ENCODE measurements at places on chromosomes 6 and 20.

DNA sequence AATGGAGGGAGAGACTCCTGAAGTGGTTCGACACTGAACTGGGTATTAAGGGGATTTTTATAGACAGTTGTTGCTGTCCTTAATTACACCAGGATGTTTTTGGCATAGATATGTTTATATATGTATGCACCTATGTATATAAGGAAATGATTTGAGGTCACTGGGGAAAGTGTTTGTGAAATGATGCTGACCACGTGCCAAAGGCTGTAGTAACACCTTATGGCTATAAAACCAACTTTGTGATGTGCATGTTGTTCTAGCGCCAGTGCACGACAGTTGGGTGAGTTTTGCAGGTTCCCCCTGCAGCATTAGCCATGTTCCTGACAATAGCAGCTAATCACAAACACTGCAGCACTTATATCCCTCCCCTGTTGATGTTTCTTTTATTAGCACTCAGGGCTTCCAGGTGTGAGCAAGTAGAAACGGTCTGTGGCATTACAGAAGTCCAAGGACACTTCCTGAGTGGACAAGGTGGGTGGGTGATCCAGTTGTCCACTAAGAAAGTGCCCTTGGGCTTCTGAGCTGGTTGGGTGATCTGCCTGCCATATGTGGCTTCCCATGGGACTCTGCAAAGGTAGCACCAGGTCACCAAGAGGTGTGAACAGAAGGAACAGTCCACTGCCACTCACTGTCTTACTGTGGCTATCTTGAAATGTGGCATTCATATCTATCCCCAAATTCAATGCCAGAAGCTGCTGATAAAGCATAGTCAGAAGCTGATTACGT, 63.0 kb upstream of the RBM24 start:
- DNase-seq: no peak

- no peak for DNase-seq
Measured at GRCh38 chr6:150915880-150916265, 50.4 kb downstream of the MTHFD1L start.

- DNase-seq: no peak
Measured at GRCh38 chr6:76684875-76685274, 612.4 kb upstream of the IMPG1 start.

GRCh38 chr6:20333721-20334269, 67.9 kb upstream of the E2F3 start:
- no peak for DNase-seq

DNA sequence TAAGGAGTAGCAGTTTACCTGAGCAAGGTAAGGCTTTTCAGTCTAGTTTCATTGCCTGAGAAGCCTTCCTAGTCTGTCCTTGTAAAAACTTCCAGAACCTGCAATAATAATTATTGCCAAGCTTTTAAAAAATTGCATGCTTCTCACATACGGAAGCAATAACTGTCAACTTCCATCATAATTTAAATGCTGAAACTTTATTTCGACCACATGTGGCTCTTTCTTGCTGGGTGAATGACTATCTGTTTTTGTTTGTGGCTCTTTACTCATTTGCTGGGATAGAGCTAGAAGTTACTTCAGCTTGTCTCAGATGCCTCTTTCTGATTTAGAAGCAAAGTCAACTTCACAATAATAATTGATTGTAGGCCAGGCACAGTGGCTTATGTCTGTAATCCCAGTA, 95.9 kb upstream of the COL21A1 start:
- DNase-seq: no peak

- DNase-seq: no peak
Measured at GRCh38 chr6:158509465-158509864, 50.4 kb upstream of the TMEM181 start.

DNA sequence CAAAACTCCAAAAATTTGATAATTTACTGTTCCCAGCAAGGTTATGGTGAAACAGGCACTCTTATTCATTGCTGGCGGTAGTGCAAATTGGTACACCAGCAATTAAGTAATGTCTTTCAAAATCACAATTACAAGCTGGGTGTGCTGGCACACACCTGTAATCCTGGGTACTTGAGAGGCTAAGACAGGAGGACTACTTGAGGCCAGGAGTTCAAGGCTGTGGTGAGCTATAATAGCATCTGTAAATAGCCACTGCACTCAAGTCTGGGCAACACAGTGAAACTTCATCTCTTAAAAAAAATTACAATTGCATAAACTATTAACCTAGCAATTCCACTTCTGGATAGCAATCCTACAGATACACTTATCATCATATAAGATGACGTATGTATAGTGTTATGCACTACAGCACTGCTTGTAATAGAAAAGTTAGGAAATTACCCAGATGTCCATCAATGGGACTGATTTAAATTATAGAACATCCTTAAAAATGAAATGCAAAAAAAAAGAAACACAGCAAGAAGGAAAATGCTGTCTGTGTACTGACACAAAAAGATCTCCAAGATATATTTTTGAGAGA, 31.4 kb downstream of the NCOA6 start:
- no peak for DNase-seq

GRCh38 chr6:146891615-146892265, 293.0 kb downstream of the ADGB start:
- DNase-seq: no peak

DNA sequence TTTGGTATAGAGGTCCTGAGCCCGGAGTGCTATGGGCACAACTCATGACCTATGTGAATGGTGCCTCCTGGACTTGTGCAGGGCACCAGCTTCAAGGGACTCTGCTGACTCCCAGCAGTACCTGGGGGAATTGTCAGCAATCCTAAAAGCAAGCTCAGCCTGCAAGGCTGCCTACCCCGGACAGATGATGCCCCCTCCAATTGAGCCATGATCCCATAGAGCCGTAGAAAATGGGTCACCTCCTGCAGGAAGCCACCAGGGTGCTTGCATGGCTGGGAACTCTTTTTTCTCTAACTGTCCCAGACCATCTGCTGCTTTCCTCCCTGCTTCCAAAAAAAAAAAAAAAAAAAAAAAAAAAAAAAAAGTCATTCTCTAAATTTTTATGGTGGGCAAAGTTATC, 12.9 kb upstream of the PRND start:
- DNase-seq: no peak

DNA sequence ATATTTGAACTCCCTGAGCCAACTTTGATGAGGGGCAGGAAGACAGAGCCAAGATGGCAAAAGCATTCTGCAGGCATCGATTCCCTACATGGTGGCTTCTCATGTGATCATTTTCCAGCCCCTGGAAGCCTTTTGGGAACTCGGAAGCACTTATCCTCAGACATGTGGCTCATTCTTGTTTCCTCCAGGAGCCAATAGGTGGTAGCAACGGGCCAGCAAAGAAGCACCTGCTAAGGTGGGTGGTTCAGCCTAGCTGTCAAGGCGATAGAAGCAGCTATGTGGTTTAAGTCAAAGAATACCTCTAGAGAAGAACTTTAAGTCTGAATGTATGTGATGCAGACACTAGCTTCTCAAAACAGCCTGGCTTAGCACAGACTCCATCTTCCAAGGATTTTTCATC, 64.9 kb upstream of the PAX1 start:
- no peak for DNase-seq

DNA sequence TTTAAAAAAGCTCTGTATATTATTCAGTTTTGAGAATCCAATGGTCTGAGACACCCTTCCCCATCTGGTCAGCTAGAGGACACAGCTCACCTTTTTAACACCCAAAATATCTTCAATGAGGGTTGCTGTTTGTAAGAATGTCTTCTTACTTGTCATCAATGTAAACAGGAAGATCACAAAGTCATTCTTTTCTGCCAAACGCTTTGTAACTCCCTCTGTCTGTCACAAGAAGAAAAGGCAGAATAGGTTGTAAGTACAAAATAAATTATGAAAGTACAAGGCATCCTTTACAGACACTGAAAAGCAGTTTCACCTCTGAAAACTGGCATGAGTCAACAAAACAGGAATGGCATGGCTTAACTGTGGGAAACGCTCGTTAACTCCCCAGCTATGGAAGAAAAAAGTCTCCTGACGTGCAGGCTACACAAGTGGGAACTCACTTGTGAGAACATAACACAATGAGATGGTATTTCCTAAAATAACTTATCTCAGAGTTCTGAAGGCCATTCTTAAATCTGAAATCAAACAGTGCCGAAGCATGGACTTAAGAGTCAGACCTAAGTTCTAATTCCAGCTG, 42.7 kb downstream of the TRPC4AP start:
- DNase-seq: no peak

DNA sequence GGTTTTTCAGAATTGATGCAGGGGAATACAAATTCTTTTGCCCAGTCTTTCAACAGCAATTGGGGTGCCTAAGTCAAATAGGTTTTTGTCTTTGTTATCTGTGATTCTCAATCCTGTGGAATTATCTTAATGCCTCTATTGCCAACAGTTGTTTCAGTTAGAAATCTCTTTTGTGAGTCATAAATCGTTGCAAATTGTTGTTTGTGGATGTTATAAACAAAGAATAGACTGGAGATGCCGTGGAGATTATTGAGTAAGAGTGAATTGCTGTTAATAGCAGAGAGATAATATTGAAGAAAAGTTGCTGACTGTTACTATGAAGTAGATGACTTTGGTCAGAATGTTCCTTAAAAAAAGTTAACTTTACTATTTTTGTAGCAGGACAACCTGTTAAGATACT, 63.7 kb upstream of the POPDC3 start:
- no peak for DNase-seq
